Heart left ventricle (tissue), 16 donors: ENCODE measurements at places on chromosomes 11 and 22. TPM values are rescaled to one million over a fixed set of nuclear protein-coding genes. Genes with fewer than 3 reads are reported as not detected.
A peak's percentile ranks its signal among the peaks of the same experiment; 100 is the strongest.

The OR51B2 gene
- not detected for total RNA-seq

- no peak for DNase-seq
- no peak overlapping the region for H3K4me3 ChIP-seq
- no peak overlapping the region for H3K27ac ChIP-seq
- no peaks in the 10 kb centered on the region for H3K27me3 ChIP-seq
Measured at GRCh38 chr11:100816823-100817222, 129.7 kb downstream of the ARHGAP42 start.

GRCh38 chr11:74466916-74467885, at the start of gene KCNE3:
Gene KCNE3 (minus strand): TSS chr11:74467549. CDS start chr11:74457563, 9,986 bp downstream.
- H3K27ac ChIP-seq = peak within 1 kb of the TSS; percentile 60
- peaks cover 23% of the 10 kb centered on the region for H3K4me1 ChIP-seq
- H3K27me3 ChIP-seq = no peaks in the 10 kb centered on the region
- H3K36me3 ChIP-seq = no peaks in the 10 kb centered on the region

DNA sequence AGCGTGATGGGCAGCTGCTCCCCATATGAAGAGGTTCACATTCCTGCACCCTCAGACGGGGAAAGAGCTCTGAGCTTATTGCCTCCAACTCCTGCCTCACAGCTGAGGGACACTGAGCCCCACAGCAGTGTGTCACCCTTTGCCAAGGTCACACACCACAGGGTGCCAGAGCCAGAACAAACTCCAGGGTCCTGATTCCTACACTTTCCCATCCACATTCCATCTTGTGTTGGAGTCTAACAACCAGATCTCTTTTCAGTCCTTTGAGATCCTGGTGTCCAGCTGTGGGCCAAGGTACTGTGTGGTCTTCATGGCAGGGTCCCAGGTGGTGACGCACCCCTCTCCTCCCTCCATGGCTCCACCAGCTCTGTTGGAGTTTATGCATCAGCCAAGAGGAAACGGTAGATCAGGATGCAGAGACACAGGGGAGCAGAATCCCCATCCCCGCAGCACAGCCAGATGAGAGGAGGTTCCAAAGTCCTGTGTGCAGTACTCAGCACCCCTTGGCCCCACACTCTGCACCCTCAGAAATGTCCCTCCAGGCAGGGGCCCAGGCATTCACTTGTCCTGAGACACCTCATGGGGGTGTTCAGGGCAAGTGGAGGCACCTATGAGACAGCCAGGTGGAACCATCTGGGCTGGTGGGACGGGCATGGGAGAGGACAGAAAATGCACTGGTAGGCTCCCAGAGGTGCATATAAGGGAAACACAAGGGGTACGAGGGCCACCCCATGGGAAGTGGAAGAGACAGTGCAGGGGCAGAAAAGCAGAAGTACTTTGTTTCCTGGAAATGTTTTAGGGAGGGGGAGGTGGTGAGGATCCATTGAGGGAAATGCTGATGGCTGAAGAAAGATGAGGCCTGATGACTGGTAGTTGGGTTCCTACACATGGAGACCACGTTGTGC, 32.6 kb upstream of the GNAZ start:
- DNase-seq = no peak
- H3K27me3 ChIP-seq = no peaks in the 10 kb centered on the region
- H3K27ac ChIP-seq = no peak overlapping the region
- H3K4me1 ChIP-seq = no peaks in the 10 kb centered on the region
- no peak overlapping the region for H3K4me3 ChIP-seq

The TRIM51 gene
- total RNA-seq = not detected

DNA sequence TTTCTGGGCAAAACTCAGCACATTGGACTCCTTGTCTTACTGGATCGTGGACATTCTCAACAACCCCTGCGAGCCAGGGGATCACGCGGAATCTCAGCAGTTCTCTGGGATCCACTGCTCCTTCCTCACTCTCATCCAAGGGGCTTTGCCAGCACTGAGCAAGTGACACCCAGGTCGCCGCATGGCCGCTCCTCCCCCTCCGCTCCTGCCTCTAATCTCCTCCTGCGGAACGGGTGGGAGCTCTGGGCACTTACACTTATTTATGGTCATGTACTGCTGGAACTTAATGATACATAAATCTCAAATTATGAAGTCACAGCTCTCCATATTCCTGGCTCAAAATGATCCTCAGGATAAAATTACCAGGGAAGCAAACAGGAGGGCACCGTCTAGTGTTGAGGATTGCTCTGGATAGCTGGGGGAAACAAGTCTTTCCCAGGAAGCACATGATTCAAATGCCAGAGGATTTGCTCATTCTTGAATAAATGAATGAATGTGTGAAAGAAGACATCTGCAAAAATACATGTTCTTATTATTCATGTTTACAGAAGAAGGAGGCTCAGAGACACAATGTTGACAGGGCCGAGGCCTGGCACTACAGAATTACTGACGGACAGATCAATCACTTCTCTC, 1077.3 kb downstream of the TBC1D22A start:
- peaks cover 9% of the 10 kb centered on the region for H3K27me3 ChIP-seq
- no peak overlapping the region for H3K27ac ChIP-seq
- no peaks in the 10 kb centered on the region for H3K4me1 ChIP-seq
- no peaks in the 10 kb centered on the region for H3K36me3 ChIP-seq

- no peak overlapping the region for H3K4me3 ChIP-seq
- no peaks in the 10 kb centered on the region for H3K27me3 ChIP-seq
- H3K27ac ChIP-seq = no peak overlapping the region
- H3K4me1 ChIP-seq = peaks cover 27% of the 10 kb centered on the region
- no peaks in the 10 kb centered on the region for H3K36me3 ChIP-seq
Measured at GRCh38 chr11:330694-331357, 10.2 kb upstream of the IFITM3 start.

GRCh38 chr11:118899296-118899688, 15.6 kb downstream of the CXCR5 start:
- peaks cover 23% of the 10 kb centered on the region for H3K36me3 ChIP-seq
- no peak overlapping the region for H3K4me3 ChIP-seq
- peaks cover 6% of the 10 kb centered on the region for H3K4me1 ChIP-seq
- no peaks in the 10 kb centered on the region for H3K27me3 ChIP-seq
- H3K27ac ChIP-seq = no peak overlapping the region

The OR8G5 gene
- not detected for total RNA-seq

The TENM4 gene
- total RNA-seq = 1.0 TPM

- no peak for DNase-seq
- H3K27me3 ChIP-seq = no peaks in the 10 kb centered on the region
- no peaks in the 10 kb centered on the region for H3K4me1 ChIP-seq
Measured at GRCh38 chr11:27571154-27571810, 64.7 kb upstream of the LIN7C start.

The TRIM49 gene
- total RNA-seq = not detected

GRCh38 chr11:103997082-103997481, 39.4 kb upstream of the DDI1 start:
- DNase-seq = no peak
- no peak overlapping the region for H3K4me3 ChIP-seq
- H3K27me3 ChIP-seq = no peaks in the 10 kb centered on the region
- no peak overlapping the region for H3K27ac ChIP-seq
- no peaks in the 10 kb centered on the region for H3K4me1 ChIP-seq

- H3K4me3 ChIP-seq = no peak overlapping the region
- H3K27ac ChIP-seq = no peak overlapping the region
- no peak for DNase-seq
- peaks cover 58% of the 10 kb centered on the region for H3K36me3 ChIP-seq
- peaks cover 25% of the 10 kb centered on the region for H3K4me1 ChIP-seq
Measured at GRCh38 chr22:23793326-23793725, 6.6 kb downstream of the SMARCB1 start.

DNA sequence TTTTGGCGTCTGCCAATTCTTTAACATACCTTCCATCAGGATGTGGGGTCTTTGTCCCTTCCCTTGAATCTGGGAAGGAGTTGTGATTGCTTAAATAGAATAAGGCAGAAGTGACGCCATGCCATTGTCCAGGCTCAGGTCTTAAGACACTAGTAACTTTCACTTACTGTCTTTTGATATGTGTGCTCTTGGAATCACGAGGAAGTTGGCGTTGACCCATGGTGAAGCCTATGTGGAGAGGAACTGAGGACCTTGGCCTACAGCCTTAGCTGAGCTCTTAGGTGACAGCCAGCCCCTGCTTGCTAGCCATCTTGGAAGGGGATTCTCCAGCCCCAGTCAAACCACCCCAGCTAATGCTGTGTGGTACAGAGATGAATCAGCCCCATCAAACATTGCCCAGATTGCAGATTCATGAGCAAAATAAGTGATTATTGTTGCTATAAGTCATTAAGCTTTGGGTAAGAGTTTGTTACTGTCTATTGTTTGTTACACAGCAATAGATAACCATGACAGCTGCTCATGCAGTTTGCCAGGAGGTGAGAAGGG, 17.6 kb upstream of the CLPB start:
- no peaks in the 10 kb centered on the region for H3K36me3 ChIP-seq
- no peak overlapping the region for H3K4me3 ChIP-seq
- no peak overlapping the region for H3K27ac ChIP-seq

- no peaks in the 10 kb centered on the region for H3K36me3 ChIP-seq
- H3K27me3 ChIP-seq = no peaks in the 10 kb centered on the region
Measured at GRCh38 chr11:109018639-109019038, 353.8 kb downstream of the DDX10 start.

The FGF3 gene
- total RNA-seq = not detected

DNA sequence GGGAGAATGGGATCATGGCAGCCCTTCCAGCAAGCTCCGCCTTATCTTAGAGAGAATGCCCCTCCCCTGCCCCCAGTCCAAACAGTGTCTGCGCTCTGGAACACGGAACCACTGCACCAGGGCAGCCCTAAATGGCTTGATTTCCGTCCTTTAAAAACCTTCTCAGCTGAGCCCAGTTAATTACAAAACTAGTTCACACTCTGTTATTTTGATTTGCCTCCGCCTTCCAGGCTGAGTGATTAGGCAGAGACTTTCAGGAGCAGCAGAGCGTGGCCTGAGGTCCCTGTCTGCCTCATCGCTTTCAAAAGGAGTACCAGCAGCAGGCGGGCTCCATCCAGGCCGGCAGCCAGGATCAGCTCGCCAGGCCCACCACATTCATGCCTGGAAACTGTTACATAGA, 313.0 kb downstream of the BRD1 start:
- no peaks in the 10 kb centered on the region for H3K36me3 ChIP-seq
- no peak overlapping the region for H3K27ac ChIP-seq
- H3K27me3 ChIP-seq = peaks cover 8% of the 10 kb centered on the region
- no peak for DNase-seq

- DNase-seq = no peak
- H3K27me3 ChIP-seq = no peaks in the 10 kb centered on the region
- H3K4me1 ChIP-seq = peaks cover 6% of the 10 kb centered on the region
- H3K36me3 ChIP-seq = no peaks in the 10 kb centered on the region
Measured at GRCh38 chr22:37604875-37605274, 3.8 kb upstream of the GGA1 start.

- H3K4me3 ChIP-seq = no peak overlapping the region
- no peaks in the 10 kb centered on the region for H3K36me3 ChIP-seq
- DNase-seq = no peak
Measured at GRCh38 chr11:93547773-93548172, 4.6 kb upstream of the SMCO4 start.

- no peaks in the 10 kb centered on the region for H3K4me1 ChIP-seq
- no peak overlapping the region for H3K4me3 ChIP-seq
- H3K36me3 ChIP-seq = no peaks in the 10 kb centered on the region
- no peak overlapping the region for H3K27ac ChIP-seq
- no peak for DNase-seq
Measured at GRCh38 chr22:34416022-34416860, 496.0 kb upstream of the LARGE1 start.

The HIC2 gene
- total RNA-seq = 1.8 TPM

DNA sequence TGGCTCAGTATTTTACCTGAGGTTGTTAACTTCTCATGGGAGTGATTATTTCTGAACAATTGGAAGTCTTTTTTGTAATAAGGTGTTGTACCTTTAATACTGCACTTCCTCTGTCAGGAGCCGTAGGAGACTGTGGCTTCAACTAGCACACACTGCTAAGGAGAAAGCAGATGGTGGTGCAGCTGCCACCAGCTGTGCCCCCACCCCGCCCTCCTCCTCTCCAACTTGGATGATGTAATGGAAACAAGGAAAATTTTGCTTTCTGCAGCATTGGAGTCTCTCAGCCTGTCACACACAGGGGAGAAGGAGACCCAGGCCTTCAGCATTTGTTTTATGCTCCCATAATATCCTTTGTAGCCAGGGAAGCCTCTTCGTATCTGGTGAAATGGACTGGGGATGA, 91.2 kb downstream of the TEAD1 start:
- H3K27ac ChIP-seq = peak overlapping the region; percentile 42
- no peak overlapping the region for H3K4me3 ChIP-seq
- H3K36me3 ChIP-seq = no peaks in the 10 kb centered on the region
- H3K27me3 ChIP-seq = no peaks in the 10 kb centered on the region

GRCh38 chr22:50670914-50671538, 1.6 kb upstream of the SHANK3 start:
- peaks cover 8% of the 10 kb centered on the region for H3K27me3 ChIP-seq
- H3K4me1 ChIP-seq = peaks cover 7% of the 10 kb centered on the region
- H3K4me3 ChIP-seq = no peak overlapping the region
- no peak for DNase-seq
- H3K27ac ChIP-seq = peak overlapping the region; percentile 98

DNA sequence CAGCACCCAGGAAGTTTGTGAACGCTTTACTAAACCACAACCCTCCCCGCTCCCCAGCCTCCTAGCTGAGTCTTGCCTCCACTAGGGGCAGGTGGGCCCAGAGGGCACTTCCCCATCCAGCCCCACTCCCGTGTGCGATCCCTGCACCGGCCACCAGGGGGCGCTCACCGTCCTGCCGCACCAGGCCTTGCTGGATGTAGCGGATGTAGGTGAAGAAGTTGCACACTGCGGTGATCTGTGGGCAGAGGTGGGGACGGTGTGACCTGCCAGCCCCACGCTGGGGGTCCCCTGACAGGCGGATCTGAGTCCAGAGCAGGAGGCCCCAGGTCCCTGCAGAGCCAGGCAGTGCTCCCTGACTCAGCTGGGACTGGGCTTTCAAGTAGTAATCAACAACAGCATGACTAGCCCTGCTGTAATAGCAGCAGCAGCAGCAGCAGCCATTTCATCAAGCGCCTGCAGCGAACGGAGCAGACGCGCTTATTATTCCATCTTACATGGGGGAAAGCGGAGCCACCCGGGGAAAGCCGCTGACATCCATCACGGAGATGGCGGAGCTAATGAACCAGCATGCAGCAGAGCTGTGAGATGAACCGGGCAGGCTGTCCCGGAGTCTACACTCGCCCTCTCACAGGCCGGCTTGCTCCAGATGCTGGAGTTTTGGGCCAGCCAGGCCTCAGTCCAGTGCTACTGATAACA, 7.9 kb upstream of the FADS3 start:
- no peak overlapping the region for H3K27ac ChIP-seq
- H3K27me3 ChIP-seq = no peaks in the 10 kb centered on the region
- H3K4me3 ChIP-seq = no peak overlapping the region
- H3K4me1 ChIP-seq = peaks cover 3% of the 10 kb centered on the region
- peak; percentile 83 for DNase-seq
- H3K36me3 ChIP-seq = peaks cover 12% of the 10 kb centered on the region

DNA sequence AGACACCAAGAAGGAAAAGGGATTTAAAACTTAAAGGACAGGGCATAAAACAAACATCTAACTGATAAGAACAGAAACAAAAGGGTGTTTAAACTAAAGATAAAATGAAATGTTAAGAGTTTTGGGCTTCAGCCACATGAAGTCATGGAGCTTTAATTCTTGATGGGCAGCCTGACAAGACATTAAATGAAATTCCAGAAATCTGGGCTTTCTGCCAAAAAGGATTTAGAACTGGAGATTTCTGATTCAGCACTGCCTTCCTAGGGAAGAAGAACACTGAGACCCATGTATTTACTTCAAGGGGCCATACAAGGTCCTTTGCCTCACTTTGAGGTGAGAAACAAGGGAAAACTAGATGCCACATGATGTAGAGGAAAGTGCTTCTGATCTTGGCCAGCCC, 355.9 kb upstream of the RAG2 start:
- H3K4me3 ChIP-seq = no peak overlapping the region
- no peak for DNase-seq
- H3K27me3 ChIP-seq = no peaks in the 10 kb centered on the region
- no peaks in the 10 kb centered on the region for H3K36me3 ChIP-seq
- H3K4me1 ChIP-seq = peaks cover 4% of the 10 kb centered on the region

The KCTD14 gene
- 1.2 TPM for total RNA-seq
